GM04503 (cell line): ENCODE measurements at places on chromosomes 1 and 21.

DNA sequence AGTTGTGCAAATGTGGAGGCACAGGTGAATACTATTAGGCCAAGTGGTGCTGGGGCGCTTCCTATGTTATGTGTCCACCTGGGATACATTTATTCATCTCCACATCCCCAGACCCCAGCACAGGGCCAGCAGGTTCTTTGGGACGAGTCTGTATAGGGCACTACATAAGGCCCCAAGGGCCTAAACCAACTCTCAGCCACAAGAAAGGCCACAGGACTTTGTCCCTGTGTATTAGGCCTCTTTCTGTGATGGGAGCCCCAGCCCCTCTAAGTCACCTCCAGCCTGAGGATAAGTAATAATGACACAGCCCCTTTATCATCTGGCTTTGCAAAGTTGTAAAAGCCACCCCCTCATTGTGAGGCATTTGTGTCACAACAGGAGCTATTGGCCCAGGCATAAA lies 79.2 kb upstream of the CD1D start:
- no peak for DNase-seq

GRCh38 chr1:175089136-175089718 lies 21.6 kb downstream of the TNN start:
- no peak for DNase-seq

DNA sequence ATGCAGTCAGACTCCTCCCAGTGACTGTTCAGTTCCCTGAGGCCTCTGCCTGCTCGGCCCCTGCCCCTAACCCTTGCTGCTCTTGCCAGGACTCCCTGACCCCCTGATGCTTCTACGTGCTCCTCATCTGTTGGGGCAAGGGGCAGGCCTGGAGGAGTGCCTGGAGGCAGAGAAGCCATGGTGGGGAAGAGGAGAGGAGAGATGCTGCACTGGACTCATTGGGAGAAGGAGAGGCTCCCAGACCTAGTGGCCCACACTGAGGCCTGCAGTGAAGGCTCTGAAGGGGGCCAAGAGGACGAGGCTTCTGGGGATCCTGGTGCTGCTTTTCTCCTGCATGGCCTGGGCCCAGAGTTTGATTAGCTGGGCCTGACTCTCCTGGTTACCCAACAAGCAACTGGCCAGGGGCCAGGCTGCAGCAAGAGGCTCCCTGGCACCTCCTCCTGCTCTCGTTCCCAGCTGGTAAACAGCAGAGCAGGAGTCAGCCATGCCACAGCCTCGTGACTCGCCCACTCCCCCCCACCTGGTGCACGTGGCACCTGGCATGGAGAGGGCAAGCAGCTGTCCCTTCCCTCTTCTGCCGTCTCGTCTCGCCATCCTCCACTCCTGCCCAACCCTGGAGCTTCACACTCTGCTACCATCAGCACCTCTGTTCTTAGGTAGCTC lies 847 bp upstream of the RORC start:
- DNase-seq = peak; percentile 19

- DNase-seq = no peak
These were observed 164.3 kb downstream of the NTMT2 start for GRCh38 chr1:170310014-170310405.

- peak; percentile 64 for DNase-seq
These were observed 17.3 kb downstream of the C8B start for GRCh38 chr1:56948403-56949023.

- no peak for DNase-seq
These were observed 21.8 kb downstream of the ATF3 start for GRCh38 chr1:212630158-212630900.

DNA sequence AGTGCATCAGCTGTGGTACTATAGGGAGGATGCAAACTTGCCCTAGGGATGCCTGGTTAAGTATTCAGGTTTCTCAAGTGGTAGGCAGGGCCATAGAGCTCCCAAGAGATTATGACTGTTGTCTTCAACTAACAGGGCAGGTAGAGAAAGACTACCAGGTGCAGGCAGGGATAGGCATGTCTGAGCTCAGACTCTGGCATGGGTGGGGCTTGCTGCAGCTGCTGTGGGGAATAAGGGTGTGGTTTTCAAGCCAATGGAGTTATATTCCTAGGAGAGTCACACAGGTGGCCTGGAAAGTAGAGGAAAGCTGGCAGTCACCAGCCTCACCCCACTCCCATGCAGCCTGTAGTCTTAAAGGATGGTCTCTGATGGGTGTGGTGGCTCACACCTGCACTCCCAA lies 673.4 kb upstream of the ADGRL4 start:
- no peak for DNase-seq

GRCh38 chr1:91894036-91894761 lies 8.2 kb upstream of the TGFBR3 start:
- no peak for DNase-seq

GRCh38 chr1:230119340-230119739 lies 52.3 kb downstream of the GALNT2 start:
- no peak for DNase-seq

DNA sequence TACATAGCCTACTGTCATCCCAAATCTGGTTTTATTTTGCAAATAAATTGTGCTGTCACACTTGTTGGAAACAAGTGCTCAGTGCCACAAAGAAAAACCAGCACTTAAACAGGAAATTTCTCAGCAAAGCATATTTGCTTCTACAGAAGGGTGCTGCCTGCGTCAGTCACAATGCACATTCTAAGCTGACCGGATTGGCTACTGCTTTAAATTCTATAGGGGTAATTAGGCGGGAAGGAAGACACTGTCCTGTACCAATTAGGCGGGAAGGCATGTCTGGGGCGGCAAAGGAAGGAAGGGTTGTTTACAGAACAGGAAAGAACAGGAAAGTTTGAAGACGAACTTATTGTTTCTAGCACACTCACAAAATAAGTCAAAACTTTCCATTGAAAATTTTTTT lies 2.8 kb downstream of the IFI16 start:
- DNase-seq = no peak

DNA sequence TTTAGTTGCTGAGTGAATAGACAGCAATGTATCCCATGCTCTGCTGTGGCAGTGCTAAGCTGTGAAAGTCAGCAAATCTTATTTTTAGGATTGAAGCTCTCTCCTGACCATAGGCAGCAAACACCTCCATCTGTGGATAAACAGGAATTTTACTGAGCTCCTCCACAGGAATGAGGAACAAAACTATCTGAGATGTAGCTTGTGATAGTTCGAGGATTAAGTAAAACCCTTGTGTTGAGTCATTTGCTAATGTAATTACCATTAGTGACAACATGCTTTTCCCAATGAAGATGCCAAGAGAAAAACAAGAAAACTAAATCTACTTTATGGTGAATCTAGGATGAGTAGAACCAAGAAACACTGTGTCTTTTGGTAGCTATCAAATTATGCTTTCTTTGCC lies 122.7 kb downstream of the CLEC20A start:
- DNase-seq = no peak

GRCh38 chr1:62230718-62231117 lies 36.1 kb downstream of the L1TD1 start:
- DNase-seq = peak; percentile 59

DNA sequence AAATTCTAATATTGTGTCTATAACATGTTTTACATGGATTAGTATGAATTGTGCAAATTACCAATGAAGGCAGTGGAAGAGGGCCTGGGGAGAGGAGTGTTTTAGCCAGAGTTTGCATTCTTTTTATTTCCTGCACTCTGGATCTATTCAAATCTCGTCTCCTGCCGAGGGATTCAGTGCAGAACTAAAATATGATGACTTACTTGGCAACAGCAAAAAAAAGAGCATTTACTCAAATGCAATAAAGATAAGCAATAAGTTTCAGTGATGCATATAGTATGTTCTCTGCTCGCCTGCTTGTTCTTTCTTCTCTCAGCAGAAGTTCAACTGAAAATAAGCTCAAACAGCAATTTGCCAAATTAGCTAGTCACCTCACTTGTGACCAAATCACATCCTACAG lies 33.4 kb upstream of the NRIP1 start:
- no peak for DNase-seq

GRCh38 chr1:18637962-18638834 lies 7.6 kb downstream of the PAX7 start:
- no peak for DNase-seq

DNA sequence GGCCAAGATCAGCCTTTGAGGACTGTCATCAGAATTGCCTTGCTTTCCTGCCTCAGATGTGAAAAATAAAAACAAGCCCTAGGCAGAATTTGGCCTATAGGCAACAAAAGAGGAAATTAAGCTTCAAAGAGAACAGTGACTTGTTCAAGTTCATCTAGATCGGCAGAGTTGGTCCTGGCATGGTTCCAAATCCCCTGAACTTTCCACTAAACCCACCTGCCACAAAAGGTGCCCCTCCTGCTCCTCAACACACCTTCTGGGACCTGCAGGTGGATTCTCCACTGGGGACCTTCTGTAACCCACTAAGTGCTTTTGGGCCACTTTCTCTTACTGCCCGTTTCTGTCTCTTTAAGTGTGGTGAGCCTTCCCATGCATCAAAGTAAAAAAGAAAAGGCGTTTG lies 42.5 kb upstream of the LRRN2 start:
- no peak for DNase-seq

- DNase-seq = no peak
These were observed 129.6 kb downstream of the EVI5 start for GRCh38 chr1:92655197-92655801.

GRCh38 chr1:21234779-21235178 lies 55.5 kb downstream of the ECE1 start:
- peak; percentile 61 for DNase-seq
